Activated naive CD4-positive, alpha-beta T cell treated with anti-CD3 and anti-CD28 coated beads, Interleukin-2, amount 10 ng/mL, durations not matched to agents 5 hours and 36 hours (primary cell): ENCODE measurements at places on chromosomes 6 and 20. TPM values are rescaled to one million over a fixed set of nuclear protein-coding genes. Genes with fewer than 3 reads are reported as not detected.

EYA4 gene
- total RNA-seq: not detected

MRPL18 gene
- 53.9 TPM for total RNA-seq

TGM2 gene
- total RNA-seq: 0.12 TPM

ALDH8A1 gene
- total RNA-seq: 0.24 TPM

ZNF76 gene
- 41.6 TPM for total RNA-seq

CITED2 gene
- total RNA-seq: 62.4 TPM

RAB44 gene
- total RNA-seq: 0.07 TPM

FOXQ1 gene
- not detected for total RNA-seq

NMBR gene
- total RNA-seq: not detected

NCOA5 gene
- 28.3 TPM for total RNA-seq

C20orf204 gene
- 3.6 TPM for total RNA-seq

FOXC1 gene
- not detected for total RNA-seq

MCHR2 gene
- not detected for total RNA-seq

PRKN gene
- 0.31 TPM for total RNA-seq

C20orf202 gene
- total RNA-seq: not detected

TAP1 gene
- 346 TPM for total RNA-seq

MYL9 gene
- total RNA-seq: not detected

POU3F2 gene
- not detected for total RNA-seq

ARFGEF2 gene
- total RNA-seq: 19.9 TPM

ASIP gene
- total RNA-seq: not detected

KCNK16 gene
- not detected for total RNA-seq

AGER gene
- 41.4 TPM for total RNA-seq

BTN3A1 gene
- total RNA-seq: 98.6 TPM
